Naive thymus-derived CD4-positive, alpha-beta T cell (primary cell): ENCODE measurements at places on chromosomes 16 and 17. TPM values are rescaled to one million over a fixed set of nuclear protein-coding genes. Genes with fewer than 3 reads are reported as not detected.

Gene SRL
- total RNA-seq, result not detected

Gene PRPSAP2
- 37.8 TPM for total RNA-seq

Gene THUMPD1
- 72.4 TPM for total RNA-seq

Gene OR4D2
- total RNA-seq, result not detected

Gene PLD6
- total RNA-seq, result 12.1 TPM

Gene MMP28
- total RNA-seq, result 2.9 TPM

Gene MEOX1
- total RNA-seq, result 0.98 TPM

Gene PNMT
- total RNA-seq, result not detected in 2 replicates

Gene SMG1
- total RNA-seq, result 152 and 173 TPM in 2 replicates

Gene SEPTIN1
- 182 TPM for total RNA-seq

Gene HSF4
- total RNA-seq, result 26.2 TPM

Gene PTX4
- total RNA-seq, result 0.64 TPM

Gene CD300E
- not detected in 2 replicates for total RNA-seq

Gene UTS2R
- not detected for total RNA-seq

Gene NTN3
- not detected for total RNA-seq

Gene CCL2
- not detected for total RNA-seq

Gene PDP2
- 6.5 TPM for total RNA-seq

Gene ADGRG3
- total RNA-seq, result 4.9 TPM

Gene SLC13A2
- total RNA-seq, result not detected in 2 replicates

Gene SYNGR3
- 5.0 TPM for total RNA-seq

Gene TEKT3
- 0.57 TPM for total RNA-seq

Gene PLXDC1
- total RNA-seq, result 55.7 TPM

Gene CAVIN1
- 1.1 TPM for total RNA-seq

Gene CNEP1R1
- 34.3 TPM for total RNA-seq

Gene MYO15B
- 68.8 and 72.2 TPM in 2 replicates for total RNA-seq

Gene C16orf96
- total RNA-seq, result 0.13 and 0.17 TPM in 2 replicates

Gene GCGR
- total RNA-seq, result not detected

Gene MED1
- total RNA-seq, result 56.0 TPM
